Coronary artery (tissue), 2 donors: ENCODE measurements at places on chromosomes 12 and 14.

GRCh38 chr12:20018406-20018805, 349.9 kb upstream of the PDE3A start:
- DNase-seq, result no peak

GRCh38 chr12:88578276-88579160, 1.8 kb downstream of the KITLG start:
- DNase-seq, result no peak

DNA sequence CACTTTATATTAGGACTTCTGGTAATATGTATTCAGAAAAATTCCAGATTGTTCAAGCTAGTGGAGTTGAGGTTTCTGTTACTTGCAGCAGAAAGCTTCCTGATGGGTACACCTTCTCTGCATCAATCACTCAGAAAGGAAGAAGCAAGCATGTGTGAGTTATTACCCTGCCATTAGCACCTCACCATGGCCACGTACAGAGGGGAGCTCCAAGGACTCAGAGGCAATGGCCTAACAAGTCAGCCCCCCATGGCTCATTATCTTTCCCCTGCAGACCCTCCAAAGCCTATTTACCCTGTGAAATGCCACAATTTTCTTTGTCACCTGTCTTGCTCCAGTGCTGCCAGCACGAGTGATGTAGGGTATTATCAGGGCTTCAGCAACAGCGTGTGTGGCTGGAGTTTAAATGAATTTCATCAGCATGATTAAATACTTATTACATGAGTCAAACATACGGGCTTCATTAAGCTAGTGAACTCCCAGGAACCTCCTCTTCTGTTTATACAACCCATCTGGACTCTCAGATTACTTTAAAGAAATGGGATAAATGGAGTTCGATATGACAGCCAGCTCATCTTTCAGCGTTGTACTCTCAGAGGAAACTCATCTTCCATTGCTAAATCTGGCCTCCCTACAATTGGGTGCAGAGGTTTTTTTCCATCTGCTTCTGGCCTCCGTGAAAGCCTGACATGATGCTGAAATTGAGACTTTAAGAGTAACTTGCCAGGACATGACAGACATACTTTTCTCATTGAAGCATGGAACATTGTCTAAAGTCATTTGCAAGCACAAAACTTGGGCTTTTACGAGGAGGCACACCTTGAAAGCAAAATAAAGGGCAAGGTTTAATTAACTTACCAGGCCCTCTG, 135.9 kb downstream of the TMEM30B start:
- no peak for DNase-seq

DNA sequence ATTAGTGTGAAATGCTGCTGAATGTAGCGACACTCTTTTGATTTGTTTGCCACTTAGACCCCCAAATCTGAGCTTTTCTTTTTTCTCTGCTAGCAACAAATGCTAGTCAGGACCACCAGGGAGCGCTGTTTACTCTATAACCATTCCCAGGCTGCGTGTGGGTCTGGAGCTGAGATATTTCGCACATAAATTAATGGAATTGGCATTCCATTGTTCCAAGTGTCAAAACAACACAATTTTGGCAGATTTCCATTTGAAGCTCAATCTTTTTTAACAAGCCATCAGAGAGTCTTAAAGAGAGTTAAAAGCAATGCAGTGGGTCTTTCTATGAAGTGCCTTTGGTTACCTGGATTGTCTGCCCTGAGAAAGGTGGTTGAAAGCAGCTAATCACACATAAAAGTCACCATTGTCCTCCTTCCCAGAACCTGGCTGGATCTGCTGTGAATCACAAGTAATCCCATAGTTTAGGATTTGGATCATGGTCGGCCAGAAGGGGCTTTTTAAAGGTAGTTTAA, 7.4 kb upstream of the TMEM132C start:
- DNase-seq, result no peak

- no peak for DNase-seq
Observed at GRCh38 chr14:25832585-25832984, 765.2 kb downstream of the NOVA1 start.

GRCh38 chr12:124938587-124938986, 24.1 kb upstream of the UBC start:
- DNase-seq, result no peak

DNA sequence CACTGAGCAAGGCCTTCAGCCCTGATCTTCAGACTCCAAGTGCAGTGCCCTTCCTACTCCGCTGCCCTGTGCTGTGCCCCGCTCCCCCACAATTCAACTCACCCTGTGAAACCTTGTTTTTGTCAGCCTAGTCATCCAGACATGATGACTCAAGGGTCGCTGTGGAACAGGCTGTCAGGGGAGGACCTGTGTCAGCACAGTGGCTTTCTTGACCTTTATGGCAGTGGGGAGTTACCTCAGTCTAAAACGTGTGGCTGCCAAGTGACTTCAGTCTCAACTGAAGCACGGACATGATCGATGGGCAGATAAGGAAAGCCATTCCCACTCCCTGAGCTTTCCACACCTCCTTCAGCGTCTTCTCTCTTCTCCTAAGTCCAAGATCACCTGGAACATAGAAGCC, 16.3 kb upstream of the FLVCR2 start:
- no peak for DNase-seq

DNA sequence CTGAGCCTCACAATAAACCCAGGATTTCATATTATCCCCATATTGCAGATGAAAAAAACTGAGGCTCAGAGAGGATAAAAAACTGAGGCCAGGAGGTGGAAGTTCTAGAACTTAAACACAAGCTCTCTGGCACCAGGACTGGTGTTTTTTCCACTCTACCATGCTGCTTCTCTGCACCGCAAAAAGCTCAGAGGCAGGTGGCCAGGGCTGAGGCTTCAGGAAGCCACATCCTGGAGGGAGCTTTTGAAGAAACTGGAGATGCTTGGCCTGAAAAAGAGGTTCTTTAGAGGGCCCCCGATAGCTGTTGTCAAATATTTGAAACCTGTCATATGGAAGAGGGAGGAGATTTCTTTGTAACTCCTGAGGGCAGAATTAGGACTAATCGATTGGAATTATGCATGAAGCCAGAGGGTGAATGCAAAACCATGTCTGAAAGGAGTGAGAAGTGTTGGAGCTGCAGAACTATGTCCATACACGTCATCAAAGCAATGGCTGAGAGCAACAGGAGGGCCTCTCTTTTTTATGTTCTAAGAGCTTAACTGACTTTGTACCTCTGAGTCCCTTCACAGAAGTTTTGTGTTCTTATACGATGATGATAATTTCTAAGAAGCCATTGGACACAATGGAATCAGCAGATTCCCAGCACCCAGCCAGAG, 448.6 kb downstream of the FUT8 start:
- no peak for DNase-seq

- DNase-seq, result no peak
Observed at GRCh38 chr14:33699300-33699983, 251.4 kb downstream of the EGLN3 start.

GRCh38 chr12:110042264-110042663, 6.1 kb downstream of the C12orf76 start:
- no peak for DNase-seq

DNA sequence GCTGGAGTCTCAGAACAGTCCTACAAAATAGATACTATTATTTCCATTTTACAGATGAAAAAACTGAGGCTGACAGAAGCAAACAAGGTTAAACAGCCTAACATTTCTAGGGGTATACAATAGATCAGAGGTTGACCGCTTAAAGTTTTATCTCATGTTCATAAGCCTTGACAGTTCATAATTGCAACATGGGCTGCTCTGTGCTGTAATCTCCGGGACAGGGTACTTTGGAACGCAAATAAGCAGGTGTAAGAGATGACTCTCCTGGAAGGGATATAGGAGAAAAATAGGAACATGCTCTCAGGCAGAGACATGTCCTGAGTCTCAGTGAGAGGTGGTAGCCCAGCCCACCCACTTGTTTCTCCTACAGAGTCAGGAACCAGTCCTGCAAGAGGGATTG, 72.8 kb upstream of the RBM19 start:
- DNase-seq, result no peak

DNA sequence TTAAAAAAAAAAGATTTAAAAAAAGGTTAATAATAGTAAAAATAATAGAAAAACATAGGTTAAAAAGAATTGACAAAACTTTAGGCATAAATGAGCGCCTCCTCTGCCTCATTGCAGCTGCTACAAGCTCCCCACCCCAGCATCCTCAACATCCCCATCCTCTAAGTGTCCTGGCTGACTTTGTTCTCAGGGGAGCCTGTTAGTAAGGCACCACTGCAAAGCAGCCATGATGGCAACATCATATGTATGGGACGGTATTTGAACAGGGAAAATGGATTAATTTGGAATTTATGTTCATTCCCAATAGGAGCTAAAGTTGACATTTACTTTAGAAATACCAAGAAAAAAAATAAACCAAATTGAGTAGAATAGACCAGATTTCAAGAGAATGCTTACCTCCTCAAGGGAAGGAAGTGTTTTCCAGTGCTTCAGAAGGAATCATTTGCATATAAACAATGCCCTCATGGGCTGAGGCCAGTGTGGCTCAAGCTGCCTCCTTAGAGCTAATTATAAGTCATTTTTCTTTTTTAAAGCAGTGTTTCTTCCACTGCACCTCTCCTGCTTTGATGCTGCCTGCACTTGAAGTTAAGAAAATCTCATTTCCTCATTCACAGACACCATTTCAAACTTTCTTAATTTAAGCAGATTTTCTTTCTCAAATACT, 59.6 kb downstream of the DACT1 start:
- no peak for DNase-seq

- DNase-seq, result no peak
Observed at GRCh38 chr12:63864454-63864706, 19.9 kb downstream of the SRGAP1 start.
